ENCODE measurements at places on chromosomes 2 and 18.

DNA sequence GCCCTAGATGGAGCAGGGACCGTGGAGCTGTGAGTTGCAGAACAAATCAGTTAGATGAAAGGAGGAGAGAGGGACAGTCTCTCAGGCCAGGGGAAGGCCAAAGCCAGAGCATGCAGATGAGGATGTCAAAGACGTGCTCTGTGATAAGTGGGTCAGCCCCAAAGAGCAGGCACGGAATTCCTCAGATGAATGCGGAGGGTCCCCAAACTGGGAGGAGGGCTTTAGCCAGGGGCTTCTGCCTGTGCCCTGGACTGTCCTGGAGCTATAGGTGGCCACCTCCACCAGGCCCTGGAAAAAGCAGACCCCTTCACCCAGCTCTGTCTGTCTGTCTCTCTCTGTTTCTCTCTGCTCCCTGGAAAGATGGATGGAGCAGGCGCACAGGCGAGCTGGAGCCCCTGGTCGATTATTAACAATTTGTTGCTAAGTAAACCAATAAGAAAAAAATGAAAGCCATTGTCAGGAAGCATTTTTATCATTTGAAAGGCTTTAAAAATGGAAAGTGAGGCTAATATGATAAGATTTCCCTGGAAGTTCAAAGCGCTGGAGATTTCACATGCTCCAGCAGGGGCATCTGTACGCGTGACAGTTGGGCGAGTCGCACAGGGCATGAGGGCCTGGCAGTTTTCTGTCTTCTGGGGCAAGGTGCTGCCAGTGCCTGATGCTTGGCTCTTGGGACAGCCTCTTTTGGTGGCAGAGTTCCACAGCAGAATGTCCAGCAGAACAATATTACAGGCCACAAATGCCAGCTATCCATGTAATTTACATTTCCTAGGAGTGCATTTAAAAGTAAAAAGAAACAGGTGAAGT is 241.0 kb downstream of the GLI2 start:
- no peak for DNase-seq

GRCh38 chr18:50879302-50880118 is 592 bp downstream of the ME2 start:
- DNase-seq: peak; percentile 31

GRCh38 chr18:6719098-6719846 is 10.2 kb upstream of the ARHGAP28 start:
- DNase-seq: no peak

DNA sequence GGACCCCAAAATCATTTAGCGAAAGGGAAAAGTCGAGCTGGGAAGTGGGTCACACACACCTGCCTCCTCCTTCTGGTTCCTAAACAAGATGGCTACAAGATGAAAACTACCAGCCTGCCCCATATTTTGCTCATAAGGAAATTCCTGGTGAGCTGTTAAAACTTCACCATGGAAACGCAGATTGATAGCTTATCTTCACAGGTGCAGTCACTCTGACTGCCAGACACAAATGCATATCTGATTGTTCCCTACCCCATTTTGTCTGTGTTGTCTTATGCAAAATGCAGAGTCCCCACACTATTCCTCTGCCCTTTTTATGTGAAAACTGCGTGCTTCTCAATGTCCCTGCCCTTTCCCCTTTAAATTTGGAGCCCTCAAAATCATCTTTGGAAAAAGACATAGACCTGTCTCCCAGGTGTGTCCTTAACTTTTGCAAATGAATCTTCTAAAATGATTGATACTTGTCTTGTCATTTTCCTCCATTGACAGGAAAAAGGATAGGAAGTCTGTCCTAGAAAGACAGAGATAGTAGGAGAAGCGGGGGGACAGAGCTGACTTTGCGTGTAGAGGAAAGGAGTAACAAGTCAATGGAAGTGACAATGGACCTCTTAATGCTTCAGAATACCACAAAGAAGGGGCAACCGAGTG is 38.9 kb upstream of the THOC1 start:
- DNase-seq: no peak

GRCh38 chr18:67092141-67092540 is 424.4 kb downstream of the DSEL start:
- DNase-seq: no peak

DNA sequence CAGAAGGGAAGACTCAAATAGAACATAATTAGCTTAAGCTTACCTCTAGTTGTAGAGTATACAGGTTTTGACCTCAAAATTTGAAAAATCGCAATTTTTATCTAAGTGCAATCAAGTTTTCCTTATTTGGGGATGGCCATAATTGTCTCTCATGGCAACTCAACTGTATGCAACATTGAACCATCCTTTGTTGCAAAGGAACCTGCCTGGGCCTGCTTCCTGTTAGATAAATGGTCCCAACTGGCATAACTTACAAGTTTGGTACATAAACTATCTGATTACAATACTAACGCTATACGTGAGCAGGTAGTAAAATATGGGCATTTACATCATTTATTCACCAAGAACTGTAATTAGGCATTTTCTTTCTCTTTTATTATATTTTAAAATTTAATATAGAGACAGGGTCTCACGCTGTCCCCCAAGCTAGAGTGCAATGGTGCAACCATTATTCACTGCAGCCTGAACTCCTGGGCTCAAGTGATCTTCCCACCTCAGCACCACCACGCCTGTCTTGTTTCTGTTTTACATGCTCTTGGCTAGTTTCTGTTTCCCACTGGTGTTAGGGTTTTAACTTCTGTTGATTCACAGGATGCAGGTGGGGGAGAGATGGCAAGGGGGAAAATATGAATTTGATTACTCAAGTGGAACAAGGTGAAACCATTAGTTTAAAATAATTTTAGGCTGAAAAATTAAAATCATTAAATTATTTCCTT is 55.3 kb upstream of the B3GNT2 start:
- DNase-seq: no peak

DNA sequence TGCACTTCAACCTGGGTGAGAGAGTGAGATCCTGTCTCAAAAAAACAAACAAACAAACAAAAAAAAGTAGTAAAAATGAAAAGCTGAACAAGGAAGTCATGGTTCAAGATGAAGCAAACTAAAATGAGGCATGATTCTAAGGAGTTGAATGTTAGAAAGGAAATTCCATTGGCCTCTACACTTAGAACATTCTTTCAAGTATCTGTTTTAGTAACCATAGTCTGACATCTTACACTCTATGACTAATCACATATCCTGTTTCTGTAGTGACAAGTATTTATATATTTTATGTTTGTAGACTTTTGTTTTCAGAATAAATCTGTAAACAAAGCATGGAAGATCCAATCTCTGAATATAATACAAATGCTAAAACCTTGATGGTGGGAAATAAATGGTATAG is 164.1 kb downstream of the KIAA1328 start:
- DNase-seq: no peak

GRCh38 chr2:43131051-43131889 is 95.1 kb downstream of the ZFP36L2 start:
- peak; percentile 92 for DNase-seq

- DNase-seq: no peak
Measured at GRCh38 chr2:26809211-26809610, 23.4 kb downstream of the CENPA start.

GRCh38 chr2:120224256-120224655 is 1.1 kb upstream of the TMEM185B start:
- DNase-seq: no peak

DNA sequence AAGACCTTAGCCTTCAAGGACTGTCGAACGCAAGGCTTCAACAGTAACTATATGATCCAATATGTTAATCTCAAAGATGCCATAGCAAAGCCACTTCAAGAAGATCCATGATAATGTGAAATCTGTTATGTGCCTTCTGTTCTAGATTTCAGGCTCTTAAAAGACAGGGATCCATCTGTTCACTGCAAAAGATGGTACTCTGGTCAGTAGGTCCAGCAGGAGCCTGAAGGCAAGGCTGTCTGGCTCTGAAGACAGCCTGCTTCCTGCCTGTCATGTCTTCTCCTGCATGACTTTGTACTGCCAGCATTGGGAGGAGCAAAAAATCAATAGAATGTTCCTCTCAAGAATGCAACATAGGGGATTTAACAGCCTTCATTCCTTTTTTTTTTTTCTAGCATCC is 270.8 kb upstream of the PARD3B start:
- DNase-seq: no peak

- DNase-seq: no peak
Measured at GRCh38 chr2:216765761-216766262, 70.5 kb upstream of the IGFBP5 start.

GRCh38 chr2:157572725-157573124 is 55.9 kb downstream of the ACVR1C start:
- DNase-seq: no peak

- DNase-seq: no peak
Measured at GRCh38 chr18:70047931-70048603, 100.4 kb upstream of the CD226 start.

GRCh38 chr2:127565261-127566138 is 30.0 kb downstream of the MYO7B start:
- DNase-seq: no peak

DNA sequence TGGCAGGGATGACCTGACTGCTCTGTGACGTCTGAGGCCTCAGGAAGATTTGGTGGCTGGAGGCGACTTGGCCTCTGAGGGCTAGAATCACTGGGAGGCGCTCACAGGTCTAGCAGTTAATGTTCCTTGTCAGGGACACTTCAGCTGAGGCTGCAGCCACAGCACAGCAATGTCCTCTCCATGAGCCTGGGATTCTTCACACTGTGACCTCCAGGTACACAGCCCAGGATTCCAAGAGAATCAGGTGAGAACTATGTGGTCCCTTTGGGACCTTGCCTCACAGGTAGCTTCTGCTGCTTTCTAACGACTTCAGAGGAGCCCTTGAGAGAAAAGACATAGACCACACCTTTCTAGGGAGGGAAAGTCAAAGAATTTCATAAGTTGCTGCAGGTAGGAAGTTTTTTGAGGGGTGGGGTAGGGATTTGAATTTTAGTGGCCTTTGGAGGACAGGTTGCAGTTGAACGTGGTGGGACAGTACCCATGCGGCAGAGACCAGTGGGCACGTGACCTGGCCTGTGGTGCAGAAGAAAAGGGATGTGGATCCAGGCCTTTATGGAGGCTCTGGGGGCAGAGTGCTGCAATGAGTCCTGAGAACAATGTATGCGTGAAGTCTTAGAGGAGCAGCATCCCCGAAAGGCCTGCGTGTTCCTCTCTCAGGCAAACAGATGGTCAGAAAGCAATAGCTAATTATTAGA is 86.2 kb downstream of the LYPD1 start:
- DNase-seq: no peak

- no peak for DNase-seq
Measured at GRCh38 chr2:234032279-234032856, 18.1 kb upstream of the SPP2 start.

DNA sequence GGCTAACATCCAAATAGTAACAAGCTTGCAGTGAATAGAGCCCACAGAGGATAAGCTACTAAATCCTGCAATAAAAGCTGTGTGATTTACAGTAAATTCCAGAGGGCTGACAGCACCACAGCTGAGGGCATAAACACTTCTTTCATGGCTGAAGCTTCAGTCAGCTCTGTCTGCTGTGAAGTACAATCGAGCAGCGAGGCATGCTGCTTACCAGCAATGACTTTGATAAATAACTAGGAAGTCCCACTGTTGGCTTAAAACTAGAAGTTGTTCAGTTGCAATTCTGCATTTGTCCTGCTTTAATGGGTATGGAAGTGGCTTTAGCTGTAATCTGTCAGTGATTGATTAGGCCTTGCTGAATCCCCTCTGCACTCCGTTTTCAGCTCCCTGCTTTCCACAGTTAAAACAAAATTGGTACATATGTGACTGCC is 65.2 kb upstream of the FIGN start:
- no peak for DNase-seq

DNA sequence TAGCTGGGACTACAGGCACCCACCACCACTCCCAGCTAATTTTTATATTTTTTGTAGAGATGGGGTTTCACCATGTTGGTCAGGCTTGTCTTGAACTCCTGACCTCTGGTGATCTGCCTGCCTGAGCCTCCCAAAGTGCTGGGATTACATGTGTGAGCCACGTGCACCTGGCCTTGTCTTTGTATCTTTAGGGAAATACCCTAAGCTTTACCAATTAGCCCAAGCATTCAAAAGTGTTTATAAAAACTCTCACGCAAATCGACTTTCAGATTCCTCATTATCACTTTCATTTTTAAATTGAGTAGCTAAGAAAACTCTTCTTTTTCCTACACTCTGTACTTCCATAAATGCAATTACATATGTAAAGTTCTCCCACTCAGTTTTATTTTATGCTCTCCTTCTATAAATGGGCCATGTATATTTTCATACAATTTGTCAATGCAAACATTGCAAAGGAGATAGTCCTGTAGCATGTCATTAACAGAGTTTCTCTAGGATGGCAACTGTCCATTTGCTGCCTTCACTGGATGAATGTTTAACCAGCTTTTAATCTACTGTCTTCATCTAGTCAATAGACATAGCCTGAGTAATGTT is 326.2 kb upstream of the LRATD1 start:
- no peak for DNase-seq

DNA sequence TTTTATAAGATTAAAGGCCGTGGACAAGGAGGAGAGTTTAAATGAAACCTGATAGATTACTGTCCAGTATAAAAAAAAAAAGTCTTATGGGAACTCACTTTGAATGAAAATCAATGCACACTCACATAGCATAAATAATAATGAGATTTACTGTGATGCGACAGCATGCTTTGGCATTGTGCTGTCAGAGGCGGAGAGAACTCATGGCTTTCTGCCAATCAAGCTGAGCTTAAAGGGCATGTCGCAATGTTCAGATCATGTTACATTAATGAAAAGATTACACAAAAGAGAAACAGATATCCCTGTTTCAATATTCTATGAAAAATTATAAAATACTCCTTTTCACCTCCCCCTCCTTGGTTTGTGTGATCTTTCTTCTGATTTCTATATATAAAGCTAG is 310.8 kb downstream of the ERBB4 start:
- DNase-seq: no peak

- no peak for DNase-seq
Measured at GRCh38 chr2:174153757-174154680, 94.3 kb downstream of the OLA1 start.

DNA sequence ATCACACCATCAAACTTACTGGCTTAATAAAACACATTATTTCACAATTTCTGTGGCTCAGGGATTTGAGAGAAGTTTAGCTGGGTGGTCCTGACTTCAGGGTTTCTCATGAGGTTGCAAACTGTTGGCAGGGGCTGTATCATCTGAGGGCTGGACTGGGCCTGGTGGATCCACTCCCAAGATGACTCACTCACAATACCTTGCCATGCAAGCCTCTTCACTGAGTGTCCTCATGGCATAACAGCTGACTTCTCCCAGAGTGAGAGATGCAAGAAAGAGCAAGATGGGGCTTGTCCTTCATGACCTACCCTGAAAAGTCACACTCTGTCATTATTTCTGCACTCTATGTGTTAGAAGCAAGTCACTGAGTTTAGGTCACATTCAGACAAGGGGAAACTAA is 73.8 kb downstream of the AQP4 start:
- DNase-seq: no peak

- DNase-seq: no peak
Measured at GRCh38 chr2:224532931-224533330, 52.2 kb downstream of the CUL3 start.

DNA sequence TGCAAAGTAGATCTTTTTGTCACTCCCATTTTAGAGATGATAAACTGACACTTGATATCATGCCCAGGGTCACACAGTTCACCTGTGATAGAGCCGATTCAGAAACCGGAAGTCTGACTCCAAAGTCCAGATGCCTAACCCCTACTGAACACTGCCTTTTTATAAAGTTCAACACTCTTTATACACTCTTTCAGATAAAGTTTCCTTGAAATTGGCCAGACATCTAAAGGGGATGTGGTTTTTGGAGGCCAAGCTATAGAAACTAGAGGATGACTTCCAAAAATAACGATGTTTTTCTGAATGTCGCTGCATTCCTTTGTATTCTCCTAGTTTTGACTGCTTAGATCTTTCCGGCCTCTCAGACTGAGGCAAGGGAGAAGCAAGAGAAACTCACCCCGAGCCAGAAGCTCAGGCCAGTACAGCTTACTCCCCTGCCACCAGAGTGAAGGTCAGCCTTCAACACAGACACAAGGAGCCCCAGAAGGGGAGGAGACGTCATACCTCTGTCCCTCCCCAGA is 61.8 kb downstream of the NRP2 start:
- DNase-seq: no peak
